Stimulated activated CD4-positive, alpha-beta T cell treated with anti-CD3 and anti-CD28 coated beads, Interleukin-12 subunit alpha, Interleukin-12 subunit beta, amount 100 ng/mL, for 24 hours (primary cell): ENCODE measurements at places on chromosomes 2 and 18.

- DNase-seq = no peak
Measured at GRCh38 chr2:65937379-65938160, 497.4 kb upstream of the MEIS1 start.

DNA sequence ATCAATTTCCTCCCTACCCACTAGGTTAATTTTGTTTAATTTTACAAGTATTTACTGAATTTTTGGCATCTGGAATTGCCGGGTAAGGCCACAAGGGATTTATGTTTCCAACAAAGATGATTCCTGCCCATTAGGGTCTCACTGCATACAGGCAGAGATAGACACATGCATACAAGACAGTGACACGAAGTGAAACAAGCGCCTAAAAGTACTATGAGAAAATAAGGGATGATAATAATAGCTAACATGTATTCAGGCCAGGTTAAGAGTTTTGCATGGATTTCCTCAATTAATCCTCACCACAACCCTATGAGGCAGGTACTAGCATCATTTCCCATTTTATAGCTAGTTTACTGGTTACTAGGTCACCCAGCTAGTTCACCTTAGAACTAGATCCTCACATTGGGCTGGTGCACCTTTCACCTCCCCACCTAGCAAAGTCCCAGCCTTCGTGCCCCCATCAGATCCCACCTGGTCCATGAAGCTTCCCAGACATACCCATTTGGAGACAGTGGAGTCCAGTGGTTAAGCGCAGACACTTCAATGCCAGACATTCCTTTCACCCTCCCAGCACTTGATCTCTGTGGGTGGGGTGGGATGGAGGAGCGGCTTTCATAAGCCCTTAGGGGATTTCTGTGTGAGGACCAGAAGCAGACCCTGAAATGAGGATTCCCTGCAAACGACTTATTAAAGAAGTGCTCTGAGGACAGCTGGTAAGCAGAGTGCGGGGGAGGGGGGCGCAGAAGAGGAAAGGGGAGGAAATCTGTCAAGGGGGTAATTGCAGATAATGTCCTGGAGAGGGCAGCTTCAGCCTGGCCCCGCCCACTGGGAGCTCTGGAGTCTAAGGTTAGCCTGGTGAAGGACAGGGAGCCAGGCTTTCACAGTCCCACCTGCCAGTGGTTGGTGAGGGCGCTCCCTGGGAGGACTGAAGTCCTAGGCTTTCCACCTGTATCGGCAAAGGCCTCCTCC, 5.8 kb upstream of the DGUOK start:
- DNase-seq = no peak

- DNase-seq = no peak
Measured at GRCh38 chr2:197107291-197108269, 181.1 kb upstream of the PGAP1 start.

- no peak for DNase-seq
Measured at GRCh38 chr18:32422201-32422600, 48.5 kb downstream of the GAREM1 start.

- no peak for DNase-seq
Measured at GRCh38 chr18:48330016-48330991, 78.9 kb downstream of the ZBTB7C start.

- DNase-seq = no peak
Measured at GRCh38 chr2:14137643-14138042, 494.9 kb upstream of the LRATD1 start.

DNA sequence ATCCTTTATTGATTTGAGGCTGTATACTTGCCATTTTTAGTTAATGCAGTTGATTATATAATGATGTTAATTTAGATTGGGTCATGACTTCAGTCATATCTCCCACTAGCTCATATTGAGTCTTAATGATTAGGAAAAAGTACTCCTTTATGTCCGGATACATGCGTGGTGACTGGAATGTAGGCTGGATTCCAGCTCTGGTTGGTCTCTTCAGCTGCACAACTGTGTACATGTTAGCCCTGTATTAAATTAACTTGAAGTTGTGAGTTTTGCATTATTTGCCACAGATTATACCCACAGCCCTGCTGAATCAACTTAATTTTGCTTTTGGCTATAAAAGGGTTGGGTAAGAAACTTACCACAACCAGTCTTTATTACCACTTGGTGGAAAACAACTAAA, 22.5 kb downstream of the MOB4 start:
- no peak for DNase-seq
